ENCODE measurements at places on chromosomes 2 and 18.

DNA sequence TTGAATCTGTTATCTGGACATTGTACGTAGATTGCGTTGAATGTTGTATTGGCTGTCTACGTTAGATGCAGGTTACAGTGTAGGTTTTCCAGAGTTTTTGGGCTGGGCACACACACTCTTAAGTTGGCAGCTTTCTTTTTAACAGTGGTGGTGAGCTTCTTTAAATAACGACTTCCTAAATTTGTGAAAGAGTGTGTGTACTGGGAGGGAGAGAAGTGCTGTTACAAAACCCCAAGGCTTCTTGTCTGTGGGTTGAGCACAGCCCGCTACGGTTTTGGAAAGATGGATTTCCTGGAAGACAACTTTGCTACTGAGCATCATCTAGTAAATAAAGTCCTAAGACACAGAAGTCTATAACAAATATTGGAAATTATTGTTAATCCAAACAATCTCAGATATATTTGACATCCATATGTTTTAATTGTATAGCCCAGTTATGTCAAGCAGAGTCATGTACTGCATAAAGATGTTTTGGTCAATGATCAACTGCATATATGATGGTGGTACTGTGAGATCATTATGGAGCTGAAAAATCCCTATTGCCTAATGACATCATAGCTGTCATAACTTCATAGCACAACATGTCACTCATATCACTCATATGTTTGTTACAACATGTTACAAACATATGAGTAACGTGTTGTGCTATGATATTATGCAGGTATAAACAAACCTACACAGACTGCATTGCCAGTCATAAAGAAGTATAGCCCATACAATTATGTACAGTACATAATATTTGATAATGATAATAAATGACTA lies 7.9 kb upstream of the THUMPD2 start:
- no peak for DNase-seq

- DNase-seq, result no peak
These were observed 90.0 kb upstream of the NCKAP5 start for GRCh38 chr2:133658020-133658903.

DNA sequence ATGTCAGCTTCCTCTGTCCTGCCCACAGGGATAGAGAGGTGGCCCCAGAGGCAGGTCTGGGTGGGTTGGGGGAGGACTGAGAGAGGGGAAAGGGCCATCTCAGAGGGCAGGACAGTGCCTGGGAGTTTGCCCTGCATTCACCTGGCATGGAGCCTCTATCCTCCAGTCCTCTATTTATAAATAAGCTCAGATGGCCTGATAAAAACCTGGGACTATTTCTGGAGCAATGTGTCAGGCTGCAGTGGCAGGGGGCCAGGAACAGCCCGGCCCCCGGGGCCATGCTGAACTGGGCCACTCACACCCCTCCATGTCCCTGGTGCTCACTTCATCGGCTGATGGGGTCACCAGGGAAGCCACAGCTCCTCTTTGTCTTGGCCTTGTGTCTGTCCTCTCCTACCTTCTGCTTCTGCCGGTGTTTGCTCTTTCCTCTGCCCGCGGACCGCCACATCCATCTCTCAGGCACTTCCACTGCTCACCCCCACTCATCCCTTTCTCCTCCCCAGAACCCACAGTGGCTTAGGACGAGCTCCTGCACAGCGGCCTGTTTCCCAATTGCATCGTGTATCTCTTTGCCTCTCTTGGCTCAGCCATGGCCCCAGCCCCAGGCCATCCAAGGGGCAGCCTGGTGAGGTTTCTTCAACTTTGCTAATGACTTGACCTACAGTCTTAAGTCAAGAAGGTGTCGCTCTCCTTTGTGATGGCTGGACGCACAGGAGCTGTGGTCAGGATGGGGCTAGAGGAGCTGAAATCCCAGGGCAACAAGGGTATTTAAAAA lies 38.8 kb downstream of the SCTR start:
- no peak for DNase-seq

DNA sequence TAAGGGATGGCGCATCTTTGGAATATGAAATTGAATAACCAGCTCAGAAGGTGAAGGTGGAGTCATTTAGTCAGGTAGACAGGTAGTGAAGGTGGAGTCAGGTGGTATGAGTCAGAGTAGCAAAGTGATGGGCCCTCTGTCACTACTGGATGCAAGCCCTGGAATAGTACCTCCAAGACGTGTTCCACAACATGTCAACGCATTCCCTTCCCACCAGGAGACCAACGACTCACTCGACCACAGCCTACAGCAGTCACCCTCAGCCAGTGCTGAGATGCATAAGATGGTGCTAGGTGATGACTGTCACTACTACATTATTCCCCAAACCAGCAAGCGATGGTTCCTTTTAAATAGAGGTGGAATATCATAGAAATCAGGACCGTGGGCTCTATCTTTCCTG lies 6.8 kb downstream of the CPLX4 start:
- no peak for DNase-seq

GRCh38 chr2:101704046-101704466 lies 6.5 kb downstream of the MAP4K4 start:
- DNase-seq, result peak; percentile 51

- no peak for DNase-seq
These were observed 36.2 kb downstream of the CREB1 start for GRCh38 chr2:207565736-207566500.

DNA sequence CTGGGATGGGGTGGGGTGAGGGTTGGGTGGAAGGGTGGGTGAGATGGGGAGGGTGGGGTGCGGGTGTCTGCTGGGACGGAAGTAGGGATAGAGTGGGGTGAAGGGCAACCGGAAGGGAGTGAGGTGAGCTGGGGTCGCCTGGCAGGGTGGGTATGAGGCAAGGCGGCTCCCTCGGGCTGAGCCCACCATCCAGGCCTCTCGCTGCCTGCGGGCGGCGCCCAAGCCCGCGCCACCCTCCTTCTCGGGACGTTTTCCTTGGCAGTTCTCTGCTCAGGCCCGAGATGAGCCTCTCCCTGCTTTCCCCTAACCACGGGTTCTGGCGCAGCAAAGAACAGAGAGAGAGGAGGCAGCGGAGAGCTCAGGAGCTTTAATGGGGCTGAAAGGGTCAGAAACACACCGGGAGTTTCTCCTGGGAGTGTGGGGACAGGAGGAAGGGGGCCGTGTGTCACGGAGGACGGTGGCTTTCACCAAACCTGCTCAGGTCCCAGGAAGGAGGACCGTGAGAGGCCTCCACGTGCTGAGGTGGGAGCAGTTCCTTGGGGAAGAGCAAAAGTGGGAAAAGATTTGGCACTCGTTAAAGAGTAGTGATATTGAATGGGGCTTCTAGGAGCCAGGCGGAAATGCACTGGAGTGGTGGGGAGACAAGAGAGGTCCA lies 4.1 kb downstream of the FEV start:
- no peak for DNase-seq

DNA sequence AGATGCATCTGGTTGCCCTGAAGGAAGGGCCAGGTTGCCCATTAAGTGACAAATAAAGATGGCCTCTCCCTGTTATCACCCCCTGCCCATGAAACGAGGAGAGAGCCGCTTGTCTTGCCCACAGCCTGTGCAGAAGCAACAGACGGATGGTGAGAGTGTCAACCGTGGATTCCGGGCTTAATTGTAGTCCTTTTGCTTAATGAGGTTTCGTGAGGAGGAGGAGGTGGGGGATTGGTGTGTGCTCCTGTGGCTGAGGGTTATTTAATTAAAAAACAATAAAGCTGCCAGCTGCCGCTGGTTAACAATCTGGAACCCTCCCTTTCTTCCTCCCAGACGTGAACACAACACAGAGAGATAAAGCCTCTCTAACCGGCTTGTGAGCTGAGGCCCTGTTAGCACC lies 188.0 kb upstream of the PARD3B start:
- DNase-seq, result no peak

DNA sequence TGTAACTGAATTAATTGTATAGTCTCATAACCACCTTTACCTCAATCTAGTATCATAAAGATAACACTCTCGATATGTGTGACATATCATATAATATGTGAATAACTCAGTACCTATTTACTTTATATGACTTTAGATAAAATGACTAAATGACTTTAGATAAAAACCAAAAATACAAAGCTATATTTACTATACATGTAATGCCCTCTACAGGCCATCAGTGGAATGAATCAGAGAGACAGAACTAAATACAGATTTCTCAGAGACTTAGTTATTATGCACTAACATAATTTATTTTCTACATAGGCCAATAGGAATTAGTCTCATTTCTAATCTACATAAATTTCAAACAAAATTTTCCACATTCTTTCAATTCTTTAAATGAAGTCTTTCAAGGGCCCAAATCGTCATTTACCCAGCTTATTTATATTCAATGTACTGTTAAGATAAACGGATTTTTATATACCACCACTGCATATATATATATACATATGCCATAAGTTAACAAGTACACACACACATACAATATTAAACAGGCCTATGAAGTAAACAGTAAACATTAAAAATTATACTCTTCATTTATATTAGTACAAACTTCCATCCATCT lies 219.9 kb downstream of the EXOC6B start:
- no peak for DNase-seq

All from CD4-positive, alpha-beta T cell treated with Interleukin-17A for 4 hours (primary cell).